ENCODE measurements at places on chromosomes 1 and 21.

GRCh38 chr1:87108814-87109411, 194.5 kb downstream of the HS2ST1 start:
- no peak for DNase-seq

GRCh38 chr1:68328490-68328889, 96.2 kb upstream of the WLS start:
- no peak for DNase-seq

GRCh38 chr1:3610527-3611169, 660 bp downstream of the MEGF6 start:
- peak; percentile 25 for DNase-seq

- no peak for DNase-seq
These were observed 187.6 kb upstream of the VAMP3 start for GRCh38 chr1:7583291-7584096.

DNA sequence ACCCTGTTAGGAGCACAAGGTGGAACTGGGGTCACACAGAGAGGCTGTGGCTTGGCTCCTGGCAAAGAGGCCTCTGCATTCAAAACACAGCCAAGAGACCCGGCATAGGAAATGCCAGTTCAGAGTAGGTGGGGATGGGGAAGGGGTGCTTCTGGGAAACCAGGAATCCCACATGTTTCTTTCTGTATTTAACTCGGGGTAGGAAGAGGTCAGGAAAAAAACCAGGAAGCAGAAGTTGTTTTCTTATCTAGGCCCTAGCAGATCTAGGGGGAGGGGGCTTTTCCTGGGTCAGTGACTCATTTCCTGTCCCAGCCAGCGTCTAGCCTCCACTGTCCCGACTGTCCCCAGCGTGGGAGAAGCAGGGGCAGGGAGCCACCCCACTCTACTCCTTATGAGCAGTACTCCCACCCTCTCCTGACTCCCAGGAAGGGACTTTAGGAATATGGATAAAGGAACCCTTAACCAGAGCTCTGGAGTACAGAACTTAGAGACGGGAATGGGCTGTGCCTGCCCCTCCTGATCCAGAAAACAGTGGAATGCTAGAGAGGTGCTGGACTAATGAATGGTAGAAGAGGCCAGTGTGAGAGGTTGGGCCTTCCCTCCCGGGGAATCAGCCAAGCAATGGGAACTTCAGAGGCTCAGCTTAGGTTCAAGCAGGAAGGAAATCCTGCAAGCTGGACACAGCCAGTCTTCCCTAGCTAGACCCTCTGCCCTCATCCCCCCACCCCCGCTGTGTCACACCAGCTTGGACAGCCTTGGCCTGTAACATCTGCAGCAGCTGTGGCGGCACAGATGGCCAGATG, 5.7 kb downstream of the FHL3 start:
- DNase-seq: no peak

DNA sequence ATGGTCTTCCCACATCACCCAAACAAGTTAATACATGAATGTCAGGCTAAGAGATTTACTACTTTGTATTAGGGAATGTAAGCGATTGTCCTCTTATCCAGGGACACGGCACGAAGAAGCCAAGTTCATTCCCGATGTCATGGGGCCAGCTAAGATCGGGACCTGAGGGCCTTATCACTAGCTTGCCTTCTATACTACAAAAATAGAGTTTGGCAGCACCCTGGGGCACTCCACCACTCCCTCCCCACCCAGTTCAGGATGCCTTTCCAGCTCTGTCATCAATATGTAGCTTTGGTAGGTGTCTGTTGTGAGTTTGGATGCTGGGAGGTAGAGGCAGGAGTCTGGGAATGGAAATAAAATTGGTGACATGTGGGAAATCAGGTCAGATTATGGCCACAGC, 197.5 kb downstream of the ATG4C start:
- no peak for DNase-seq

DNA sequence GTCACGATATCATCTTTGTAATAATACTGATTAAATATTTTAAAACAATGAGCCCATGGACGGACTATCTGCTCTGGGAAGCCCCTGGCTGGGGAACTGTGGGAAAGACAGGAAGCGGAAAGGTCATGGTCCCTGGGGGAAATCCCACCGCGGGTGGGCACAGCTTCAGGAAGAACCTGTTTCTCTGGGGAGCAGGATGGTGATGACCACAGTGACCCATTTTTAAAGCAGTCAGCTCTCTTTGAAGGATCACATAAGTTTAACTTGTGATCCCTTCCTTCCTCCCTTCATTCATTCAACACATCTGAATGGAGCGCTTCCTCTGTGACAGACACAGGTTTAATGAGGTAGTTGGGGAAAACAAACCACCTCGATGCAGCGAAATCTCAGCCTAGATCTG, 73.0 kb downstream of the DHRS3 start:
- DNase-seq: no peak

- DNase-seq: peak; percentile 94
These were observed 3.3 kb upstream of the CNR2 start for GRCh38 chr1:23916209-23917131.

- no peak for DNase-seq
These were observed 521.4 kb upstream of the CAMK1G start for GRCh38 chr1:209062081-209062620.

GRCh38 chr1:72530646-72531045, 248.3 kb upstream of the NEGR1 start:
- no peak for DNase-seq

GRCh38 chr1:165235777-165236291, 120.7 kb downstream of the LMX1A start:
- peak; percentile 99 for DNase-seq

All from NCI-H82 (cell line).